ENCODE measurements at places on chromosomes 11 and 22. TPM values are rescaled to one million over a fixed set of nuclear protein-coding genes. Genes with fewer than 3 reads are reported as not detected.

LRP4 gene
- 2.5 TPM for total RNA-seq

TMPRSS5 gene
- 0.22 TPM for total RNA-seq

SMC1B gene
- total RNA-seq, result under 0.01 TPM

BTBD18 gene
- total RNA-seq, result not detected

E2F8 gene
- 1.1 TPM for total RNA-seq

SAA1 gene
- total RNA-seq, result 0.32 TPM

CPT1B gene
- total RNA-seq, result 2.4 TPM

CARD16 gene
- 0.39 TPM for total RNA-seq

PPFIA1 gene
- total RNA-seq, result 74.7 TPM

GSTT2B gene
- 1.7 TPM for total RNA-seq

OR6A2 gene
- 0.76 TPM for total RNA-seq

PI4KA gene
- total RNA-seq, result 58.7 TPM

POLA2 gene
- 6.0 TPM for total RNA-seq

FZD4 gene
- total RNA-seq, result 29.6 TPM

BRSK2 gene
- under 0.01 TPM for total RNA-seq

GCAT gene
- total RNA-seq, result 23.9 TPM

PHF21B gene
- not detected for total RNA-seq

IGSF22 gene
- total RNA-seq, result not detected

RIMBP3B gene
- 0.22 TPM for total RNA-seq

MYEOV gene
- 1.1 TPM for total RNA-seq

SAA2 gene
- total RNA-seq, result 0.13 TPM

CADM1 gene
- 20.4 TPM for total RNA-seq

VPREB1 gene
- total RNA-seq, result not detected

GRK3 gene
- 2.2 TPM for total RNA-seq

OVCH2 gene
- not detected for total RNA-seq

TNRC6B gene
- 41.3 TPM for total RNA-seq

GGTLC2 gene
- total RNA-seq, result not detected

MED19 gene
- 15.4 TPM for total RNA-seq

OR52A1 gene
- total RNA-seq, result not detected

GGT1 gene
- 1.5 TPM for total RNA-seq

ARL2 gene
- 74.2 TPM for total RNA-seq

CHRM1 gene
- total RNA-seq, result not detected

LDHAL6A gene
- total RNA-seq, result not detected

FAM227A gene
- 3.1 TPM for total RNA-seq

OR51B4 gene
- not detected for total RNA-seq

C22orf42 gene
- not detected for total RNA-seq

IFITM2 gene
- total RNA-seq, result 63.3 TPM

SPDYC gene
- not detected for total RNA-seq

NCR3LG1 gene
- 14.4 TPM for total RNA-seq

DLAT gene
- 42.7 TPM for total RNA-seq

PIH1D2 gene
- total RNA-seq, result 5.5 TPM

MYBPC3 gene
- total RNA-seq, result not detected

SLC5A1 gene
- not detected for total RNA-seq

KCNQ1OT1 gene
- 6.4 TPM for total RNA-seq

SCGB1A1 gene
- total RNA-seq, result not detected

RIBC2 gene
- total RNA-seq, result 0.76 TPM

TMA7B gene
- not detected for total RNA-seq

C11orf97 gene
- not detected for total RNA-seq

CD3E gene
- total RNA-seq, result not detected

All from articular chondrocyte of knee joint (primary cell).